ENCODE measurements at places on chromosomes 5 and 9. TPM values are rescaled to one million over a fixed set of nuclear protein-coding genes. Genes with fewer than 3 reads are reported as not detected.

The EGFL7 gene
- total RNA-seq = 18.0 TPM

GRCh38 chr9:129457325-129457779 is 163.5 kb downstream of the C9orf50 start:
- DNase-seq = no peak

GRCh38 chr5:35009019-35009418 is 38.7 kb downstream of the AGXT2 start:
- no peak for DNase-seq

The SLC27A6 gene
- not detected for total RNA-seq

The CKMT2 gene
- not detected for total RNA-seq

DNA sequence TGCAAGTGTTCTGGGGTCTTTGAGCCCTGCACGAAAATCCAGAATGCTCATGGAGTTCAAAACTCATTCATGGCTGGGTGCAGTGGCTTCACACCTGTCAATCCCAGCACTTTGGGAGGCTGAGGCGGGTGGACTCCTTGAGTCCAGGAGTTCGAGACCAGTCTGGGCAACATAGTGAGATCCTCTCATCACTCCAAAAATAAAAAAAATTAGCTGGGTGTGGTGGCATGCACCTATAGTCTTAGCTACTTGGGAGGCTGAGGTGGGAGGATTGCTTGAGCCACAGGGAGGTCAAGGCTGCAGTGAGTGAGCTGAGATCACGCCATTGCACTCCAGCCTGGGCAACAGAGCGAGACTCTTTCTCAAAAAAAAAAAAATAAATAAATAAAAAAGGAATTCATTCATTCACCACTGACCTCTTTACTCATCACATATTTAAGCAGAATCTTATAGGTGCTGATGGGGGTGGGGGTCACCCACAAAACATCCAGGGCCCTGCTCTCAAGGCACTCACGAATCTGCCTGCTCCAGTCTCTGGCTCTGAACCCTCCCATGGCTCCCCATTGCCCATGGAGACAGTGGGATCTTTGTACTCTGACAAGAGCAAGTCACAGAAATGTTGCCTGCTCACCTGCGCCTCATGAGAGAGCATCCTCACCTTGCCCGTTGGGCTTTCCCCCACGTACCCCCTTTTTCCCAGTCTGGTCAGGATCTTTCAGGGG is 76.7 kb upstream of the IER5L start:
- DNase-seq = no peak
